PC-9 (cell line): ENCODE measurements at places on chromosomes 13 and 19. TPM values are rescaled to one million over a fixed set of nuclear protein-coding genes. Genes with fewer than 3 reads are reported as not detected.

DNA sequence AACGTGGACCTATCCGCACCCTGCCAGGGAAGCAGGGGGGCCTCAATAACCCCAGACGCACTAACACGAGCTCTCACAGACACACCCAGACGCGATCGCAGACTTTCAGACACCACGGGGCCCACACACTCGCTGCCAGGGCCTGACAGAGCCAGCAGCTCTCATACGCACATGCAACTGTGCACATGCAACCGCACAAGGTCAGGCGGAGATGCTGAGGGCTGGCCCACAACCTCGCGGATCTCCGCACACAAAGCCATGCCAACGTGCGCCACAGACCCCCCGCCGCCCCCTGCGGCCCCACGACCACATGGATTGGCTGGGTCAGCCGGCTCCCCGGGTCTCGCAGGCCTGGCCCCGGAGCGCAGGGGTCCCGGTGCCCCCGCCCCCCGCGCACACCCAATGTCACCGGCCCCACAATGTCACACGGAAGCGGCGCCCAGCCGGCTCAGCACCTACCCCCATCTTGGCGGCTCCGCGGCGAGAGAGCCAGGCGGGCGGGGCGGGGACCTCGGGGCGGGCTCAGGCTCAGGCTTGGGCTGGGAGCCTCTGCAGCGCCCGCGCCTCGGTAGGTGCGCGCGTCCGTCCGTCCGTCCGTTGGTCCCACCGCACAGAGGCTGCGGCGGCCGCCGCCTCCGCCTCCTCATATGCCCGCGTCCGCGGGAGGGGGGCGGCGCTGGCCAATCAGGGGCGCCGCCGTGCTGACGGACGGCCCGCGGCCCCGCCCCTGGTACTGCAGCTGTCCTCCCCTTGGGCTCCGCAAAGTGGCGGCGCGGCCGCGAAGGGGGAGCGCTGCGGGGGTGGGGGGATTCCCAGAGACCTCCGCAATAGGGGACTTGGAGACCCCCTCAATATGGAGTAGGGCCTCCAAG, at the start of gene ATP1A3:
Gene ATP1A3, minus strand, starts transcription at position 619 of the 872 bp plus-strand sequence. Its CDS starts 154 bp downstream, at position 465.
- no peak for DNase-seq

- DNase-seq, result no peak
These were observed 19.3 kb upstream of the DOCK9 start for GRCh38 chr13:98997011-98997730.

GRCh38 chr13:108304170-108305016, 34.9 kb downstream of the TNFSF13B start:
- no peak for DNase-seq

DNA sequence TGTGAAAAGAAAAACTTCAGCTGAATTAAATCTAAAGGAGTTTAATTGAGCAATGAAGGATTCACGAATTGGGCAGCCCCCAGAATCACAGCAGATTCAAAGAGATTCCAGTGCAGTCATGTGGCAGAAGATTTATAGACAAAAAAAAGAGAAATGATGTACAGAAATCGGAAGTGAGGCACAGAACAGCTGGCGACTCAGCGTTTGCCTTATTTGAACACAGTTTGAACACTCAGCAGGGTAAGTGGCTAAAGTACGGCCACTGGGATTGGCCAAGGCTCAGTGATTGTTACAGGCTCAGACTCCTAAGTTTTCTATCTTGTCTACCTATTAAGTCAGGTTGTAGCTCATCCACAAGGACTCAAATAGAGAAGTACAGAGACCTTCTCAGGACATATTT, 11.6 kb upstream of the CFAP97D2 start:
- DNase-seq, result no peak

DNA sequence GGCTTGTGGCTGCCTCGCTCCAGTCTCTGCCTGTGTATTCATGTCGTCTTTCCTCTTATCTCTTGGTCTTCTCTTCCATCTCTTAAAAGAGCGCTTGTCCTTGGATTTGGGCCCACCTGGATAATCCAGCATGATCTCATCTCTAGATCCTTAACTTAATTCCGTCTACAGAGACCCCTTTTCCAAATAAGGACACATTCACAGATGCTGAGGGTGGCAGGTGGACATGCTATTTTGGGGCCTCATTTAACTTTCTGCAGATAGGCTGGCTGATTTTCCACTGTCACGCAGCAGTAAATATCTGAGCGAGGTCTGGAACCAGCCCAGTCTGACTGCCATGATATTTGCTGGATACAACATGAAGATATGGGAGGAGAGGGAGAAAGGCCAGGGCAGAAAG, 41.5 kb upstream of the TSHZ3 start:
- DNase-seq, result no peak

DNA sequence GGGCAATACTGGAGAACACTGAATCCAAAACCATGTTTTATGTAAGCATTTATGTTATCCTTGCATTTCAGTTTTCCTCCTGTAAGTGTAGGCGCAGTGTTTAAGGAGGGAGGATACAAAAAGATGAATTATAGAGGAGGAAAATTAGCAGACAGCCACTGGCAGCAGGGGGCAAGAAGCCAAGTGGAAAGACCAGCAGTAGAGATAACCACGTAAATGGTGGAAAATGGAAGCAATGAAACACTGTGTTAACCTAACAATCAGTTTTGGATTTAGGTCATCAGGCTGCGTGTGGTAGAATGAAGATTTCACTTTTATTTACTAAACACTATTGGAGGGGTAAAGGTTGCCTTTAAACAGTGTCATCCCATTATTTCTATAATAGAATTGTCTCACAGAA, 447.3 kb downstream of the GPC6 start:
- no peak for DNase-seq

The SMIM44 gene
- not detected in 2 replicates for total RNA-seq

The NCCRP1 gene
- 22.7 and 23.2 TPM in 2 replicates for total RNA-seq

The SIGLEC12 gene
- total RNA-seq, result not detected in 2 replicates

The PRODH2 gene
- total RNA-seq, result not detected in 2 replicates

The COL4A1 gene
- 12.3 and 24.5 TPM in 2 replicates for total RNA-seq
